ENCODE measurements at places on chromosomes 4 and X.
A peak's percentile ranks its signal among the peaks of the same experiment; 100 is the strongest.

DNA sequence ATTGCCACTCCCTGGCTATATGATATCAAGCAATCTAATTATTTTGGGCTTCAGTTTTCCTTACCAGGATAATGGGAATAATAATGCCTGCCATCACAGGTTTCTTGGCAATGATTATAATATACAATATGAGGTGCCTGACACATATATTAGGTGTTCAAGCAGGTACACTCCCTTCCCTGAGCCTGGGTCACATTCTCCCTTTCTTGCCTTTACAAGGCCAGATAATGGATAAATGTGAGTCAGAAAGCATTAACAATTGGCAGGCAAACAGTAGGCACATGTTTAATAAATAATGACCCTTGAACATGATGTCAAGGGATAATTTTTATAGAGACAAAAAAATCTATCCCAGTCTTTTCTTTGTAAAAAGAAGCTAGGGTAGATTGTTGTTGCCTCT lies 17.2 kb downstream of the NDP start:
- no peaks in the 10 kb centered on the region for H3K36me3 ChIP-seq
- H3K4me3 ChIP-seq, result no peak overlapping the region
- no peak overlapping the region for H3K27ac ChIP-seq
- H3K27me3 ChIP-seq, result no peaks in the 10 kb centered on the region

DNA sequence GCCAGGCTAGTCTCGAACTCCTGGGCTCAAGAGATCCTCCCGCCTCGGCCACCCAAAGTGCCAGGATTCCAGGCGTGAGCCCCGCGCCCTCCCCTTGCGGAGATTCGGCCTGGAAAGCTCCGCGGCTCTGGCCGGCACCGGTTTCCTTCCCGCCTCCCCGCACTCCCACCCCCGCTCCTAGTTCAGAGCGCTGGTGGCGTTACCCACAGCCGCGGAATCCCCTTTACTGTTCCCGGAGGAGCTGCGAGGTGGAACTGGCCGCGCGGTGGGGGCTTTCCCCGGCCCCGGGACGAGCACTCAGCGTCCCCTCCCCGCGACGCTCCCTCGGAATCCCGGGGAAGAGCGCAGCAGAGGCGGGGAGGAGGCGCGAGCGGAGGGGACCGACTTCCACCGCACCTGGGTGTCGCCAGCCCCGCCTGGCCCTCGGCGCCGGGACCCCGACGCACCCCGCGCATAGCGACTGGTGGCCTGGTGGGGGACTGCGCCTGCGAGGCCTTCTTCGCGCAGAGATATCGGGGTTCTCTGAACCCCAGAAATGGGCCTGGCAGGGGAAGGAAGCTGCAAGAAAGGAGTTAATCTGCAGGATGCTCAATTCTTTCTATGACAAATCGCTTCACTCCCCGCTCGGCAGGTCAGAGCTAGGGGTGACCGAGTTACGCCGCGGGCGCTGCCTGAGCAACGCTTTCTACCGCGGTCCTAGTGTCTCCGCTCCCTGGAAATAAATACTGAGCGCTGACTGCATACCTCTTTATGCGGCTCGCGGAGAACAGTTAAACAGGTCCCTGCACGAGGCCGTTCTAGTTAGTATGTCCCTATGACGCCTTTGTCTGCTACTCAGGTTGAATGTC lies 14.6 kb upstream of the SLC25A4 start:
- no peak overlapping the region for H3K27ac ChIP-seq
- H3K4me3 ChIP-seq, result peak overlapping the region; percentile 59
- no peak for DNase-seq
- no peaks in the 10 kb centered on the region for H3K36me3 ChIP-seq
- H3K27me3 ChIP-seq, result no peaks in the 10 kb centered on the region

DNA sequence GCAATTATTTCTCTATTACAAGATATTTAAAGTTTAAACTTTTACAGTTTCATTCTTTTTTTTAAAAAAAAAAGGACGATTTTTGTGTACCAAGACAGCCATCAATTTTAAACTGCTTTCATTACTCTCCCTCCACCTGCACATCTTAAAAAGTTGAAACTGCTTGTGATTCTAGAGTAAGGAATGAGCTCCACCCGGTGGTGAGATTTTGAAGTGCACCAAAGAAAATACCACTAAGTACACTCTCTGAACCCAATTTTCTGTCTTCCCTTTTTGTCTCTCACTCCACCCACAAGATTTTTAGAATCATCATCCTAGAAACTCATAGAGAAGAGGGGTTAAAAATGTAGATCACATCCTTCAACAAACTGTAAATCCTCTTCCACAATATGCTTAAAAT lies 91.3 kb upstream of the WDR44 start:
- no peaks in the 10 kb centered on the region for H3K27me3 ChIP-seq
- peak; percentile 48 for DNase-seq
- H3K4me1 ChIP-seq, result no peaks in the 10 kb centered on the region

DNA sequence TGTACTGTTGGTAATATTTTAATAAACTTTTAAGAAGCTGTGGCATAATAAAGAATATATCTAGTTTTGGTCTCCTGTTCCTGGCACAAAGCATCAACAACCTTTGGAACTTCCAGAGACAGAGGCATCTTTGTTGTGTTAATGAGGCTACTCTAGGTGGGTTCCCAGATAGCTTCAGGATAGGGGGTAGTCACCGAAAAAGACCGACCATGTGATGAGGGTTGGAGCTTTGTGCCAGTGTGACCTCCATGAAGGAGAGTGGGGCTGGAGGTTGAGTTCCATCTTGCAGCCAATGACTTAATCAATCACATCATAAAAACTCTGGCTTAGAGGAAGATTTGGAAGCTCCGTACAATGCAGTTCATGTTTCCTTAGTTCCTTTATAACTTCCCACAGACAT lies 9.9 kb downstream of the PPAT start:
- H3K4me3 ChIP-seq, result no peak overlapping the region
- H3K36me3 ChIP-seq, result no peaks in the 10 kb centered on the region
- no peak for DNase-seq
- H3K27ac ChIP-seq, result no peak overlapping the region
- H3K4me1 ChIP-seq, result no peaks in the 10 kb centered on the region

DNA sequence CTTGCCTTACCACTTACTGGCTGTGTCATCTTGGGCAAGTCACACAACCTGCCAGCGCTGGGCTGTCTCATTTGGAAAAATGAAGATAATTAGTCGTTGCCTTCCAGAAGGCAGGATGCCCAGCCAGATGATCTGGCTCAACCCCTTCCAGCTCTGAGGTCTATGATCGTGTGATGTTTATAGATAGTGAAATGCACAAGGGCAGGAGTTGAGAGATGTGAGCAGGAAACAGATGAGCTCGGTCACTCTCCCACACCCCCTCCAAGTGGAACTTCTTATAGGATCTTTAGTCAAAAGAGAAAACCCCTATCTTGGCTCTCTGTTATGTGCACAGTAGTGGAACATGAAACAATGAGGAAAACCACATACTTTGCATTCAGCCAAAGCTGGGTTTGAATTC lies 336.8 kb upstream of the PPARGC1A start:
- no peak overlapping the region for H3K27ac ChIP-seq
- H3K4me3 ChIP-seq, result no peak overlapping the region
- H3K36me3 ChIP-seq, result no peaks in the 10 kb centered on the region
